Amygdala (tissue), 56 donors: ENCODE measurements at places on chromosomes 5 and 9.

- no peak for DNase-seq
Observed at GRCh38 chr9:16501726-16502125, 368.7 kb downstream of the BNC2 start.

- DNase-seq = no peak
Observed at GRCh38 chr9:16085167-16085726, 532.4 kb downstream of the CCDC171 start.

DNA sequence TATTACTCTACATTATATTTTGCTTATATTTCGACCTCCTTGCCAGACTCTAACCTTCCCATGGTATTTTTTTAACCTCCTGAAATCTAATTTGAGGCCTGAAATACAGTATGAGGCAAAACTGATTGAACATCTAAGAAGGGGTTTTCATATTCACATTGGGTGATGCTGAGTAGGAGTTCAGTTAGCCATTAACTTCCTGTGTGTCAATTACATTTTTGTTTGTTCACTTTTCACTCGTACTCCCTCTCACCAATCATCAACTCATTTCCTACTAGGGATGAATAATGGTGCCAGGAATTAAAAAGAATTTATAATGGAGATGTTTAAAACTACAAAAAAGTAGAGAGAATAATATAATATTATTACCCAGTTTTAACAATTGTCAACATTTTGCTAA lies 27.6 kb upstream of the GLRA1 start:
- DNase-seq = no peak

GRCh38 chr5:80934751-80935150 lies 25.4 kb upstream of the RASGRF2 start:
- no peak for DNase-seq

GRCh38 chr5:90503596-90503995 lies 25.8 kb downstream of the LYSMD3 start:
- DNase-seq = no peak

DNA sequence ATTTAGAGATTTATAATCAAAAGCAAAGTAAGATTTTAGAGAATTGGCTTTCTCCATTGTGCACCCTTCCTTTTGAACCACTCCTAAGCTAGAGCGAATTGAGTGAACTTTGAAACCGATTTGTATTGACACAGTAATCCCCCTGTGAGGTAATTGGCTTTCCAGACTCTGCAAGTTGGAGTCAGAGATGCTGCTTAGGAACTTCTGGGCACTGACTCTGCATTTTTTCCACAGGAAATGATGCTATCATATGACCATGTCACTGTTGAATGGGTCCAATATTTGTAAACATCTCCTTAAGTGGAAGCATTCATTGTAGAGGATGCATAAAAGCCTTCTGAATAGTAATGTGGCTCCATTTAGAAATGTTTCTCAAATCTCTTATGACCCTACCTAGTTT lies 394.4 kb upstream of the ZNF608 start:
- no peak for DNase-seq

GRCh38 chr9:32992595-32993238 lies 8.7 kb downstream of the APTX start:
- no peak for DNase-seq

GRCh38 chr5:172632346-172633092 lies 8.5 kb upstream of the NEURL1B start:
- no peak for DNase-seq

- DNase-seq = no peak
Observed at GRCh38 chr5:38677636-38678035, 121.2 kb upstream of the LIFR start.

GRCh38 chr9:87157366-87158031 lies 210.2 kb upstream of the GAS1 start:
- DNase-seq = no peak
